ENCODE measurements at places on chromosomes 16 and 17.

DNA sequence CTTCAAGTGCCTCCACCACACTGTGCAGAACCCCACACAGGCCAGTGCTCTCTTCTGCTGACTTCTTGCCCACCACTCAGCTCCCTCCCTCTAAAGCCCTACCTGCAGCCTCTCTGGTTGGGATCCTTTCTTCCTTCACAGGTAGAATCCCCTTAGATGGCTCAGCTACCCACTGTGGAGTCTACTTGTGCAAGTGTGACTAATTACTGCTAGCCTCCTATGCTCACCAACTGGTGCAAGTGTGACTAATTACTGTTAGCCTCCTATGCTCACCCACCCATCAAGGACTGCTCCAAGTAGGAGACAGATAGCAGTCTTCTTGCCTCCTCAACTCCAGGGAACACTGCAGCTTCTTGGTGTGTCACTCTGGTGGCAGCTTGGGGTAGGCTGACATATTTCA lies 43.6 kb downstream of the TEX14 start:
- no peak for DNase-seq

GRCh38 chr17:2592971-2593820 lies at the start of gene PAFAH1B1:
Gene PAFAH1B1, plus strand, starts transcription at chr17:2593654. Its CDS starts 44,635 bp downstream, at chr17:2638289.
- peak; percentile 90 for DNase-seq

- DNase-seq = no peak
These were observed 123.9 kb downstream of the SDK2 start for GRCh38 chr17:73520369-73520761.

GRCh38 chr17:76009447-76009846 lies 8.8 kb downstream of the CDK3 start:
- DNase-seq = no peak

DNA sequence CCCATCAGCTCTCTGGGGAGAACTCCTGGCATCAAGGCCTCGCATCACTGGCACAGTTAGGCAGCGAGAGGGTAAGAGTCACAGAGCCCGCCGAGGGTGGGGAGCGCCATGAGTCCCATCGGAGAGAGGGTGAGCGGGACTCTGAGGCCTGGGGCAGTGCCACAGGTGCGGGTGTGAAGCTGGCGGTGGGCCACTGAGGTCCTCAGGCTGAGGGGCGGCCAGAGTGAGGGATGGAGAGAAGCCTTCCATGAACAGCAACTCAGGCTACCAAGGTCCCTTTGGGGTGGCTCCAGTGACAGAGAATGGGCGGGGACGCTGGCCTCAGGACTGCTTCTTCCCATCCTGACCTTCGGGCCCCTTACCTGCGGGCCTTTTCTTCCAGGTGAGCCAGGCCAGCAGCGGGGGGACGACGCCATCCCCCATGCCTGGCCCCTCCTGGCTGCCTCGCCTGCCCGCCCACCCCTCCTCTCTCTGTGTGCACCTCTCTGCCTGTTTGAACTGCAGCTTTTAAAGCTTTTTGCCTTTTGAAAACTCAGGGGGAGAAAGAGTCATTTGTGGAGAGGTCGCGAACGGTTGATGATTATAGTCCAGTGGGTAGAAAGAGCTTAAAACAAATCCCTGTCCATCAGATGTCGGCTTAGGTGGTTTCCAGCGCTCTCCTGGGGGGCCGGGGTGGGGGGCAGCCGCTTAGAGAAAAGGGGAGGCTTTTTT lies 149.3 kb upstream of the GSE1 start:
- DNase-seq = no peak

Data from anterior cingulate cortex (tissue), 58 donors.